Dorsolateral prefrontal cortex (tissue), 122 donors: ENCODE measurements at places on chromosomes 7 and 10.
A peak's percentile ranks its signal among the peaks of the same experiment; 100 is the strongest.

DNA sequence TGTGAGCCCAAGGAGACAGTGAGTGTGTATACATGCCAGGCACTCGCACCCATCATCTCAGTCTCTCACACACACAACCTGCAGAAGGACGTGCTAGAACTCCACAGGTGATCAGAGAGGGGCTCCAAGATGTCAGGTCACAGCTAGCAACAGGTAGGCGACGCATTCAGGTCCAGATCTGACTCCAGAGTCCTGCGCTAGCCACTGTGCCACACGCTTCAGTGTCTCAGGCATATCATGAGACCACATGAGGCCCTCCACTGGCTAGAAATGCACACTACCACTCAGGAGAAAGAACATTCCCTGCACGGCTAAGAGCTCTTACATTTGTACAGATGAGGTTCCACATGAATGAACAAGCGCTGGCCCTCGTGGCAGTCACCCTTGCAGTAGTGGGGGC, 11.5 kb downstream of the AKR1B1 start:
- no peak for DNase-seq

DNA sequence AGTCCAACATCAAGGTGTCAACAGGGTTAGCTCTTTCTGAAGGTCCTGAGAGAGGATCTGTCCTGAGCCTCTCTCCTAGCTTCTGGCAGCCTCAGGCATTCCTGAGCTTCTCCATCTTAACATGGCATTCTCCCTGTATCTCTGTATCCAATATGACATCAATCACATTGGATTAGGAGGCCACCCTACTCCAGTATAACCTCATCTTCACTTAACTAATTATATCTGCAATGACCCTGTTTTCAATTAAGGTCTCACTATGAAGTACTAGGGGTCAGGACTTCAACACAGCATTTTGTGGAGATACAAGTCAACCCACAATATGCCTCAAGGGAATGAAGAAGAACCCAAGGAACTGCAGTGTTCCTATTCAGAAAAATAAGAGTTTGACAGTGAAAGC, 133.8 kb downstream of the RELN start:
- no peak for DNase-seq

DNA sequence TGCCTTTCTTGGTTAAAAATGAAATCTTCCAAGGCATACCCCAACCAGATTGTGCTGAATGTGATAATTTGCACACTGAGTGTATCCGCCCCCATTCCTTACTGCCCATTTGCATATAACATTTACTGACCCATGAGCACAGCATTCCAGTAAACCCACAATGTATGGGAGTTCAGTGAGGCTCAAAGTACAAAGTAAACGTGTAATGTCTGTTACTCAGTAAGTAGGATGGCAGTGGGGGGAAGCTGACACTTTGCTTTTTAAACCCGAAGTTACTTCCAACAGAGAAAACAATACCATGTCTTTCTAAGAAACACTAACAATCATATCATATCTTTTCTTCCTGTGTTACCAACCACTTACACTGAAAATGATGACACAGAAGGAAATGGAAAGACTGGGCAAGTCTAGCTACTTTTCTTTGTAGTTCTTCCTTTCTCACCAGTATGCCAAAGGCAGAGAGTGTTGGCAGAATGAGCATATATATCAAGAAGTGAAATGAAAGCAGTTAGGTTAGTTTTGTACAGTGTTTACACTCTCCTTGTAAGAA, 27.1 kb upstream of the SOSTDC1 start:
- no peak for DNase-seq

DNA sequence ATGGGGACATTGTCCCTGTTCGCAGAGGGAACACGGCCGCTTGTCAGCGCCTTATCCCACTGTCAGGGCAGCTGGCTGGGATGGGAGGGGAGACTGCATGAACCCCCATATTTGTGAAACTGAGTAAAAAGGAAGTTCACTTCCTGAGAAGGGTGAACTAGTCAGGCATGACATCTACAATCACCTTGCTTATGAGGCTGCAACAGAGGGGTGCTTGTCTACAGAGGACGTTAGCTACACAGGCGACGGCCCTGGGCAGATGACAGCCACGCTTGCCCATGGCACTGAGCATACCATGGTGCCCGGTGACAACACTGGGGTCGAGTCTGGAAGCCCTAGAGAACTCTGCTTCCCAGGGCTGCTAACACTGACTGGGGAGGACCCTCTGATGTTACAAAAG, 46.0 kb upstream of the KDM7A start:
- no peak for DNase-seq

DNA sequence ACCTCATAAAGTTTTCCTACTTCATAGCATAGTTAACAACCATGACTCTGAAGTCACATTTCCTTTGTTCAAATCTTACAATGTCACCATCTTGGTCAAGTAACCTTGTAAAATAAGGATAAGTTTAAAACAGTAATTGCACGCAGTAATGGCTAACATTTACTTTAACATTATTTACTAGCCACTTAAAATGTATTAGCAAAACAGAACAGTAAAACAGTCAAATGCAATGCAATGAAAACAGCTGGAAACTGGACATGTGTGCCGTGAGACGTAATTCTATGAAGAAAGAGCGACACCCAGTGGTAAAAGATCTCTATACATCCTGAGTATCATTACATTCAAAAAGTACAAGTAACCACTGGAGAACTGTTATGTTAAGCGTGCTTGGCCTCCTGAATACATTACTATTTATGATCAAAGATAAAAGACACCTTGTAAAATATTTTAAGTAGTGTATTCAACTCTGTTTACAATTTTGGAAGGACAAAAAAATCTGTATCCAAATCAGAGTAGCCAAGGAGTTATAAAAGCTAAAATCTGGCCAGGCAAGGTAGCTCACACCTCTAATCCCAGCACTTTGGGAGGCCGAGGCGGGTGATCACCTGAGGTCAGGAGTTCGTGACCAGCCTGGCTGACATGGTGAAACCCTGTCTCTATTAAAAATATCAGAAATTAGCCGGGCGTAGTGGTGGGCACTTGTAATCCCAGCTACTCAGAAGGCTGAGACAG, 27.2 kb downstream of the ATE1 start:
- DNase-seq = no peak

- no peak for DNase-seq
Observed at GRCh38 chr10:85510682-85511081, 855.9 kb downstream of the GRID1 start.

DNA sequence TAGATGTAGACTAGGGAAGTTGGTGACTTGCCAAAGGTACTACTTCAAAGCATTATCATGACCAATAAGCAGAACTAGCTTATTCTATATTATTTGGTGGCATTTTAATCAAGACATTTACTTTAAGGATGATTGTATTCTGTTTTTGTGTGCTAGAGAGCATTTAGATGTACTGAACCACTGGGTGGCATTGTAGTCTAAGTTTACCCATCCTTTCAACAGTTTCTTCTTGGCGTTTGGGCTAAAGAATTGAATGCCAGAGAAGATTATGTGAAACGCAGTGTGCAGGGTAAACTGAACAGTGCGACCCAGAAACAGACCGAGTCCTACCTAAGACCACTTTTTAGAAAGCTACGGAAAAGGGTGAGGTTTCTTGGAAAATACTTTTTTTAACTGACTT, 26.8 kb downstream of the PRPF18 start:
- no peak for DNase-seq

DNA sequence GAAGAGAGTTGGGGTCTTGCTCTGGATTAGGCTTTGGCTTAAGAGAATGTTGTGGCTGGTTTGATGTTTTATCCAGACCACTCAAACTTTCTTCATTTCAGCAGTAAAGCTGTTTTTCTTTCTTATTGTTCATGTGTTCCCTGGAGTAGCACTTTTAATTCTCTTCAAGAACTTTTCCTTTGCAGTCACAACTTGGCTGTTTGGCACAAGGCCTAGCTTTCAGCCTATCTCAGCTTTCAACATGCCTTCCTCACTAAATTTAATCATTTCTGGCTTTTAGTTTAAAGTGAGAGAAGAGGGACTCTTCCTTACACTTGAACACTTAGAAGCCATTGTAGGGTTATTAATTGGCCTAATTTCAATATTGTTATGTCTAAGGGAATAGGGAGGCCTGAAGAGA, 18.1 kb downstream of the CCDC126 start:
- DNase-seq = no peak

DNA sequence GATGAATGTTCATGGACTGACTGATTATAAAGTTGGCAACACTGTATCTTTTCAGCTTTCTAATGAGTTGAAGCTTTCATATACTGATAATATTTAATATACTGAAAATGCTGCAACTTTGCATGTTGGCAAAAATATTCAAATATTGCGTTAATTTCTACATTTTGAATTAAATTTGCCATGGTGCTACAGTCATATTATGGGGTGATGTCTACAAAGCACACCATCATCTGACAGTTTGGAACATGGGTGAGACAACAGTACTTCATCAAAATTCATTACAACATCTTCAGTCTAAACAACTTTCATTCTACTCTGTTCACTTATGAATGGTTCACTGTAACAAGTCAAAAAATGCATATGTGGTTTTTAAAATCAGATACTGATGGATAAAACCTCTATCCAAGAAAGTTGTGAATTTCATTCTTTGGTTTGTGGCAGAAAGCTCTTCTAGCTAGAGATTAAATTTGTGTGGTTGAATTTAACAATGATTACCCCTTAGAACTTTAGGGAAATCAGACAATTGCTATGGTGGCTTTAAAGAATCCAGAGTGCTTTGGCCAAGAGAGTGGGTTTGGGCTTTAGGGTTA, 136.4 kb downstream of the TMEM26 start:
- no peak for DNase-seq

DNA sequence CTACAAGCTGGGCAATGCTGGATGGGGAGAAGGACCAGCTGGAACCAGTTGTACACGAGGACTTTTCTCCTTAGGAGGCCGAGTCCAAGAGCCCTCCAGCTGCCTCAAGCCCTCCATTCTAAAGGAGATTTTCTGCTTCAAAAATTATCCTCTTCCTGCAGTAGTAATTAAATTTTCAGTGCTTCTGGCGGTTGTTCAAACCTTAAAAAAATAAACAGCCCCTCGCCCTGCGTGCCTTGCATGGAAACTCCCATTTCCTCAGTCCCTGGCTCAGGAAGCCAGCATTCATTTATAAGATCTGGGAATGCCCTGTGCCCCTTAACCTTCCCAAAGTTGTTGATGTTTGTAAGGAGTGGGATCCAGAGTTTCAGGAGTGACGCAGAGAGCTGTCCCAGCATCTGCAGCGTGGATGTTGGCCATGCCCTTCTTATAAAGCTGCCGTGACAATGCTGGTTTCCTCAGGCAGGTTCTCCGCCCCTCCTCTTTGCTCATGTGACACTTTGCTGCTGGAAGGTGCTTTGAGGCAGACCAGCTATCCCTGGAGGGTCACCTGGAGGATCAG, 24.0 kb upstream of the ACTR3B start:
- no peak for DNase-seq

DNA sequence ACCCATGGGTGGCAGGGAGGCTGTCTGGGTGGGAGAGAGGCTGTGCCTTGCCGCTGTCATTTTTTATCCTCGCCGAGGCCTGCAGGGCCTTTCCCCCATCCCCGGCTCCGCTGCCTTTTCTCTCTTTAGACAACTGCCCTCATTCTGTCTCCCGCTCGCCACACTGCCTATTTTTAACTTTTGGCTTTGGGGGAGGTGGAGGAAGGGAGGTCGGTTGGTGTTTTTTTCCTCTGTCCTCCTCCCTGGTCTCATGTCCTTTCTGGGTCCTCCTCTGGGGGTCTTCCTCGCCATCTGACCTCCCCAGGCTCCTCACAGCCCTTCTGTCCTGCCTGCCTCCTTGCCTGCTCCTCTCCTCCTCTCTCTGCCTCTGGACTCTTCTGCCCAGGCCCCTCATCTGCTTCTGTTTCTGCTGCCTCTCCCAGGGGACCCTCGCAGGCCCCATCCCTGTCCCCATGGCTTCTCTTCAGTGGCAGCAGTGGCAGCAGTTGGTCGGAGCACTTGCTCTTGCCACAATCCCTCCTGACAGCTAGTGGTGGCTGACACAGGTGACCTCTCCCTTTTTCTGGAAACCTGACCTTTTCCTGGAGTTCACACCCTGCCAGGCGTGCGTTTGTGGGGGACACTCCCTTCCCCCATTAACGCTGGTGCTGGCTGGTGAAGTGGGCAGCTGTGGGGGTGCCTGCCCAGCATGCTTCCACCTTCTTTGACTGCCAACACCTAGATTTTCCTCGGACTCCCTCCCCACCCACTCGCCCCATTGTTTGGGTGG, 19.5 kb upstream of the PCBD1 start:
- peak; percentile 36 for DNase-seq

GRCh38 chr7:64599359-64599758, 36.5 kb upstream of the ZNF680 start:
- DNase-seq = no peak

- no peak for DNase-seq
Observed at GRCh38 chr10:32661346-32661745, 215.4 kb downstream of the CCDC7 start.

GRCh38 chr7:27527348-27527714, 135.4 kb downstream of the HIBADH start:
- DNase-seq = no peak

- no peak for DNase-seq
Observed at GRCh38 chr7:111841596-111842205, 279.4 kb upstream of the IMMP2L start.

- DNase-seq = no peak
Observed at GRCh38 chr7:30977896-30978564, 14.3 kb downstream of the GHRHR start.

DNA sequence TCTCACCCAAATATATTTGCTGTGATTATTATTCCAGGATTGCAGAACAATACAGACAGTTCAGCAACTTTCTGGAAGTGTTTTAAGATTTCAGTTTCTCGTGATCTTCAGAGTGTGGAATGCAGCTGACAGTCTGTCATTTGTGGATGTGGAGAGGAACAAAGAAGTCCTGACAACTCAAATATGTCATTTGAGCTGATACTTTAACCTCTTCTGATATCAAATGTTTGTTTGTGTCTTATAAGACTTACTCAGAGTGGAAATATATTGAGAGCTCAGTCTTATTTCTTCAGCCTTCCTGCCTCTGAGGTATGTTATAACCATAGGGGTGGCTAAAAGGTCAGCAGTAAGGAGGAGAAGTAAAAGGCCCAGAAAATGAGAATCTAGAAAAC, 96.4 kb downstream of the OSBPL3 start:
- no peak for DNase-seq

DNA sequence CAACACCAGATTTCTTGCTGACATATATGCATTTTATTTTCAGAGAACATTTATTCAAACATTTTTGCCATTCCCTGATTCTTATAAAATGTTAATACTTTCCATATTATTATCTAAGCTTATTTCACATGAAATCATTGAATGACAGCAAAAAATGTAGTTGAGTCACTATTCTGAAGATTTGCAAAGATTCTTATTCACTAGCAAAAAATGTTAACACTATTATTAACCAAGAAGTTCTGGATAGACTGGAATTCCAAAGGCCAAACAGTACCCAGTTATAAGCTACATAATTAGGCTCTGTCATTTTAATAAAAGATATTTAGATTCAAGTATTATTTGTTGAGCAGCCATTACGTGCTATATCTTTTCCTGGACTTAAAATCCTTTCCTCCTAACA, 4.3 kb downstream of the GSTO2 start:
- no peak for DNase-seq

GRCh38 chr7:100894860-100895700, 608 bp downstream of the ACHE start:
- DNase-seq = peak; percentile 50

DNA sequence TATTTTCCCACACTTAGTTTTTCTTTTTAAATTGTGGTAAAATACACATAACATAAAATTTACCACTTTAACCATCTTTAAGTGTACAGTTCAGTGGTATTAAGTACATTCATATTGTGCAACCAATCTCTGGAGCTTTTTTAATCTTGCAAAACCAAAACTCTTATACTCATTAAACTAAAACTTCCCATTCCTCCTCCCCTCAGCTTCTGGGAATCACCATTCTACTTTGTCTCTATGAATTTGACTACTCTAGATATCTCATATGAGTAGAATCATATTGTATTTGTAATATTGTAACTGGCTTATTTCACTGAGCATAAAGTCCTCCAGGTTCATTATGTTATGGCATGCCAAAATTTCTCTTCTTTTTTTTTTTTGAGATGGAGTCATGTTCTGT, 86.4 kb upstream of the JAZF1 start:
- no peak for DNase-seq
